ENCODE measurements at places on chromosomes 6 and 20.

- no peak for DNase-seq
Measured at GRCh38 chr20:32585586-32586127, 524 bp upstream of the NOL4L start.

GRCh38 chr6:20991910-20992309 lies 457.7 kb downstream of the CDKAL1 start:
- no peak for DNase-seq

GRCh38 chr6:34132486-34133185 lies 13.3 kb downstream of the GRM4 start:
- DNase-seq, result no peak

DNA sequence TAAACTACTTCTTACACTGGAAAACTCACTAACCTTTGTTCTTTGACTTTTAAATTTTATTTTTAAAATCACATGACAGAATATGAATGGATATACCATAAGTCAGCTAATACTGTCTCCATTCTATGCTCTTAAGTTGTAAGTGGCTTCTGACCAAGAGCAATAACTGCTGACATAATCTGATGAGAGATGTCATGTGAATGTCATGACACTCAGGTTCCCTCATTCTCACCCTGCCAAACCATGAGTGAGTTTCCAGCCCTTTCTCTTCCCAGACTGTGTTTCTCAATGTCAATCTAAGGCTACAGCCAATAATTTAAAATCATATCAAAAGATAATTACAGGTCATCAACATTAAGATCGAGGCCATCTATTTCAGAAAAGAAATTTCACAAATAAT lies 39.7 kb downstream of the KIF16B start:
- no peak for DNase-seq

- no peak for DNase-seq
Measured at GRCh38 chr6:68754681-68755213, 119.7 kb downstream of the ADGRB3 start.

DNA sequence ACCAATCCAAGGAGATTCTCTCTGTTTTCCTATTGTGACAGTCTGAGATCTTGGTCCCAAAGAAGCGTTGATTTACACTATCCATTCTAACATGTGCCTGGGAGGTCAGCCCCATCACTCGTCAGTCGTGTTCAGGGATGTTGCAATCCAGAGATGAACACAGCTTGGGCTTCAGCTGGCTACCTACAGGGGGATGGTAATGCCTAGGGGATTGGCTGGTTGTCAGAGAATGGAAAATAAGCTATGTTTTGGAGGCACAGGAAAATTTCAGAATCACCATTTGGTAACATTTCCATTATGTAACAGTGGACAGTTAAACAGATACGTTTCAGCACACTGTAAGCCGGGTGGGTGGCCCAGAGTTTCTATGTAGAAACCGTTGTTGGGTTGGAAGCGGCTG lies 147.1 kb upstream of the RALGAPA2 start:
- DNase-seq, result no peak

GRCh38 chr6:43943781-43944250 lies 173.8 kb downstream of the VEGFA start:
- DNase-seq, result no peak

DNA sequence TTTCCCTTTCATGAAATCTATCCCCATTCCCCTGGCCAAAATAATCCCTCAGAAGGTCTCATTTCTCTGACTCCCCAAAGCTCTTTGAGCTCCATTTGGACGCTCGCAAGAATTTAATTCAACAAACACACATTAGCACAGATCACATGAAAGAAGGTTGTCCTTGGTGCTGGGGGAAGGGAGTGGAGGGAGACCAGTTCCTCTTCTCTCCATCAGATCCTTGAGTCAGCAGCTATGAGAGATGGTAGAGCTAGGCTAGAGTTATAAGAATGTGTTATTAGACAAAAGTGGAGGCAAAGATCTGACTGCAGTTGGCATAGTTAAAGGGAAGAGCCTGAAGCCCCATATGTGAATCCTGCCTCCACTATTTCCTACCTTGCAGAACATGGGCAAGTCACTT lies 184.2 kb upstream of the CDYL start:
- DNase-seq, result no peak

GRCh38 chr20:25019381-25020155 lies 27.0 kb upstream of the APMAP start:
- DNase-seq, result no peak

- no peak for DNase-seq
Measured at GRCh38 chr20:37327748-37328147, 18.2 kb upstream of the SRC start.

GRCh38 chr6:170286246-170286933 lies 4.5 kb downstream of the DLL1 start:
- DNase-seq, result no peak

DNA sequence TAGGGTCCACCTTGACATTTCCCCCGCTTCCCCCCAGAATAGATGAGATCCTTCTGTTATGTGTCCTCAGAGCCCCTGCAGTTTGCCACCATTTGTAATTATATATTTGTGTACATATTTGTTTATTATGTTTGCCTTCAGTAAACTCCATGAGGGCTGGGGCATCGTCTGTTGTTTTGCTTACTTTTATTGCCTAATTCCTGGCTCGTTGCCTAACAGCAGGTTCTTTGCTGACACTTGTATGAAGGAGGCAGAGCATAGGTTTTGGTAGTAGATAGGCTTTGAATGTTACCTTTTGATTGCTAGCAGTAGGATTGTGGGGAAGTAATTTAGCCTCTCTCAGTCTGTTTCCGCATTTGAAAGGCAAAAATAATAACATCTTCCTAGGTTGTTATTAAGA lies 9.9 kb downstream of the MAP3K4 start:
- DNase-seq, result no peak

Data from NCI-H2081 treated with DMSO at 0.1 percent for 48 hours (cell line).